ENCODE measurements at places on chromosomes 7 and 10. TPM values are rescaled to one million over a fixed set of nuclear protein-coding genes. Genes with fewer than 3 reads are reported as not detected.

The GPER1 gene
- total RNA-seq: 0.79 TPM

The TRIM74 gene
- not detected for total RNA-seq

The SPDYE6 gene
- total RNA-seq: 0.07 TPM

The INMT gene
- 0.27 TPM for total RNA-seq

The SLIT1 gene
- not detected for total RNA-seq

The WNT16 gene
- not detected for total RNA-seq

The LRRD1 gene
- total RNA-seq: not detected

The XRCC2 gene
- total RNA-seq: 4.7 TPM

The SLC16A9 gene
- 0.13 TPM for total RNA-seq

The OPN4 gene
- total RNA-seq: not detected

The IL6 gene
- 11.0 TPM for total RNA-seq

The FFAR4 gene
- not detected for total RNA-seq

Measured in mammary microvascular endothelial cell (primary cell).